ENCODE measurements at places on chromosomes 6 and 20.
A peak's percentile ranks its signal among the peaks of the same experiment; 100 is the strongest.

DNA sequence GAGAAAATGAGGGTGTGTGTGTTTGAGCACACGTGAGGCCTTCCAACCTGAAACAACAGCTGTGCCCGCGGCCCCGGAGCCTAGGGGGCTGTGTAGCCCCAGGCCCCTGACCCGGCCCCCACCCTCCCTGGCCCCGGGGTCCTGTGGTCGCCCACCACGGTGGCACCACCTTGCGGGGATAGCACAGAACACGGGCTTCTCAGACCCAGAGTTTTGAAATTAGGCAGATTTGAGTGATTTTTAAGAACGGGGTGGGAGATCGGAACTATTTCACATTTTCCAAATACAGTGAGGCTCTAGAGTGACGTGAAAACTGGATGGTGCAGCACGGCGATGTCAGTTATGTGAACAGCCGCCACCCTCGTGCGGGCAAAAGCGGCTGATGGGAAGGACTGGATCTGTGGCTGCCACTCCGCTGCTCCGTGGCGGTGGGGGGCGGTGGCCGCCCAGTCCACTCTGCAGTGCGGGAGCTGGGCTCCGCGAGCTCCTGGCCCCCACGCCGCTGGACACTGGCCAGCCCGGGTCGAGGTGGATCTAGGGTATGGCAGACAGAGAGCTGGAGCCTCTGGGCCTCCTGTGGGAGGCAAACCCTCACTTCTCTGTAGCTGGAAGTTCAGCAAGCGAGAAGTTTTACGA is 17.3 kb upstream of the BHLHE23 start:
- DNase-seq, result no peak

DNA sequence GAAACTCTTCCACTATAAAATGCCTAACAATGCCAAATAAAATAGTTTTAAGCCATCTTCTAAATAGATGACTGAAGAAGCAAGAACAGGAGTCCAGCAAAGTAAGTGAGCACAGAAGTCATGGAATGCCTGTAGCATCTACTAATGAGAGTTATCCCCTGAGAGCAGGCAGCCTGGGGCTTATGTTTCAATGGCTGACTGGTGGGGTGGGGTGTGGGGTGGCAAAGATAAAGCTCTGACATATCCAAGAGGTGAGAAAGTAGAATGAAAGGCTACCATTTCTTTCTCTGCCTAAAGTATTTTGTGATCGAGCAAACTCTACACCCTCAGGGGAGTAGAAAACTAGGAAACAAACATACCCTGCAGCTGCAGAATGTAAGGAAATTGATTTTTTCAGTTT is 348.8 kb downstream of the TFAP2B start:
- DNase-seq, result no peak

- no peak for DNase-seq
Observed at GRCh38 chr6:113149511-113149910, 707.6 kb upstream of the MARCKS start.

- DNase-seq, result no peak
Observed at GRCh38 chr20:10487142-10488136, 52.3 kb downstream of the SLX4IP start.

- no peak for DNase-seq
Observed at GRCh38 chr6:80282913-80283554, 176.6 kb downstream of the BCKDHB start.

- no peak for DNase-seq
Observed at GRCh38 chr20:46507760-46508407, 5.5 kb downstream of the ZNF334 start.

DNA sequence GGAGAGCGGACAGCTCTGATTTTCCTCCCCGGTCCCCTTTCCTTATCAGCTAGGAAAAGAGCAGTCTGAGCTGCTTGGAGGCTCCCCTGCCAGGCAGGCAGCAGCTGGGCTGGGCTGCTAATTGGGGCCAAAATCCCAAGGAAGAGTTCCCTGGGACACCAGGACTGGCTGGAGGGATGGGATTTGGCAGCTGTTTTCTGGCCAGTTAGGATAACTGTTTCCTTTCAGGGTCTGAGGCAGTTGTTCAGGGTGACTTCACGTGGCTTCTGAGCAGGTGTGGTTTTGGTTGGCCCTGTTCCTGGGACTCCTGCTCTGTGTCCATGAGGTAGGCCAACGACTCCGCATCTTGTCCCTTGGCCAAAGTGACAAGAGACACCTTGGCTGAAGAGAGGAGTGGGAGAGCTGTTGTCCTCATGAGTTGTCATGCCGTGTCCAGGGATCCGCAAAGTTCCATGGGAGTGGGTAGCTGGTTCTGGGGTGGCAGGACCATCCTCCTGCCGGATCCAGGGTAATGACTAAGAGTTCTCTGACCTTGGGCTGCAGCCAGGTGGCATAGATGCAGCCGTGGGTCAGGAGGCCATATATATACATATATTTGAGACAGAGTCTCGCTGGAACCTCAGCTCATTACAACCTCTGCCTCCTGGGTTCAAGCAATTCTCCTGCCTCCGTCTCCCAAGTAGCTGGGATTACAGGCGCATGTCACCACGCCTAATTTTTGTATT is 21.2 kb downstream of the MRPS18A start:
- DNase-seq, result no peak

DNA sequence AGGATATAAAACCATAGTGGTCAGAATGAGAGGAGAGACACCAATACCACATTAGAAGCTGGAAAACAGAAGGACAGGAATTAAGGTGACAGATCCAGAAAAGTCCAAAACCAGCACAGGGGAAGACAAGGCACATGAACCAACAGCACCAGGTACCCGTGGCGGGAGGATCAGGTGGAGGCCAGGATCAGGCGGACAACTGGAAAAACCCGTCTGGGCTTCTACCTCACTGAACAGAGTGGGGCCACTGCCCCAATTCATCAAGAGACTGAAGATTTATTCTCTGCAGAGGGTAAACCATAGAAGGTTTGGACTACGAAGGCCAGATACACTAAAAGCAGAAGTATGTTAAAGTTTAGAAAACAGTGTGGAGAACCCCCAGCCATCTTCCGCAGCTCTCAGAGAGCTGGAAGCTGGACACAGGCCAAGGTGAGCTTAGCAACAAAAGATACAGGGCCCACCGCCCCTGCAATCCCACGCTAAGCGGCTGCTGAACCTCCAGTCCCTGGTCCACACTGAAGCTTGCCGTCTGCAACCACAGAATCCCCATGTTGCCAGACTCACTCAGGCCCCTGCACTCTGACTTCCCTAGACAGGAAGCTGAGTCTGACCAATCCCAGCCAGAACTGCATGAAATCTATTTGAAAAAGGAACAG is 29.9 kb downstream of the ABHD12 start:
- DNase-seq, result no peak

DNA sequence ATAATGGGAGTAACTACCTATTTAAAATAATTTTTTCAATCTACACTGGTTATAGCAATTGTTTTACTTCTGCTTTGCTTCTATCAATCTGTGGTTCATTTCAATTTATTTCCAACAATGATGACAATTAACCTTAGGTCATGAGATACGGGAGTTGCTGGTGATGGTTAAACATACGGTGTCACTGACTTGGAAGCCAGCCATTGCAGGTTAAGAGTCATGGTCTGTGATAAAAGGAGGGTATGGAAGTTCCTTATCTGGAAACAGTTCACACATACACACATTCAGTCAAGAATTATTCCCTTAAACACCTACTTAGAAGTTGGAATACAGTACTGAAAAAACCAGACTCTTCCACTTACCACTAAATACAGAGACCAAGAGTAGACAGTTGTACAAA is 180.0 kb downstream of the KIF16B start:
- no peak for DNase-seq

- no peak for DNase-seq
Observed at GRCh38 chr6:74871757-74872156, 334.1 kb downstream of the COL12A1 start.

DNA sequence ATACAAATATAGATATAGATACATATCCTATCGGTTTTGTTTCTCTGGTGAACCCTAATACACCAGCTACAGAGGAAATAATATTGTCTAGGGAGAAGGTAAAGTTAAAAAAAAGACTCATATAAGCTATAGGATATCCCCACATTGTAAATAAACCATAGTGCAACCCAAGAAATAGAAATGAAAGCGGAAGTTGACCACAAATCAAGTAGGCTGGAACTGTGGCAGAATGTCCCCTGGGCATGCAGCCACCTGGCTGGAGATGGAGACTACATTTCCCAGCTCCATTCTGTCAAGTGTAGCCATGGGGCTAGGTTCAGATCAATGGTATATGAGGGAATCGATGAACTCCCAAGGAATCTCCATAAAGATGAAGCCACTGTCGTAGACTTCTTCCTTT is 70.1 kb upstream of the RPS6KA2 start:
- DNase-seq, result no peak

DNA sequence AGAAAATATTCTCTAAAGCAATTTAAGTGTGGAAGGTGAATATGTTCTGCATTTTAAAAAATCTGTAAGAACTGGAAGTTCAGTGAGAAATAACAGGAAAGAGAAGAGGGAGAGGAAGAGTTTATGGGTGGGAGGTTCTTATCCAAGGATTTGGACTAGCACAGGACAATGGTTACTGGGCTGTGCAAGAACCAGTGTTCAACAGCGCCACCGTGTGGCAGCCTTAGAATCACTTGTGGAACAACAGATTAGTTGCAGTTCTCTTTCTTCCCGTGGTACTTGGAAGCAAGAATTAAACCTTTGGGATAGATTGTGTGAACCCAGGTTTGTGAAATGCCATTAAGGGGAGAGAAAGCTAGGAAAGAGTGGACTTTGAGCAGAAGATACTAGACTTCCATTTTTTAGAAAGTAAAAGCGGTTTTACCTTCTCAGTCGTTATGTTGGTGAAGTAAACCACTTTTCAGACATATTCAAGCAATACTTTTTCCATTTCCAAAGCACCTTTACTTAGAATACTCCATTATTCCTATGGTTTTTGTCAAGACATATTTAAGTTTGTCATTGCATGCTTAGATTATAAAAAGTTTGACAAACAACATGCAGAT is 436.7 kb downstream of the RNF144B start:
- no peak for DNase-seq

DNA sequence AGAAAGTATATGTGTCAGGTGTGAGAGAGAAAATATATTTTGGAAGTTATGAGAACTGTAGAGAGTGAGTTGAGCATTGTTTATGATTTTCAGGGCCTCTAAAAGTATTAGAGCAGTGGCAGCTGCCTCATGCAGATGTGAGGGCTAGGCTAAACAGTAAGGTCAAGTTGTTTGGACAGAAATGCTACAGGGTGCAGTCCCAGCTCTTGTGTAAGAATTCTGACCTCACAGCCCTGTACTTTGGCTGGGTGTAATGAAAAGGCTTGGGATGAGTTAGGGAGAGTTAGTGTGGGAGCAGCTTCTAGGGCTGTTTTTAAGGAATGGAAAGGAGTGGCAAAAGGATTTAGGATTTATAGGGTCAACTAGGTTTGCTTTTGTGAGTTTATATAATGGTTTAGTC is 764.8 kb upstream of the ADGRB3 start:
- DNase-seq, result no peak

DNA sequence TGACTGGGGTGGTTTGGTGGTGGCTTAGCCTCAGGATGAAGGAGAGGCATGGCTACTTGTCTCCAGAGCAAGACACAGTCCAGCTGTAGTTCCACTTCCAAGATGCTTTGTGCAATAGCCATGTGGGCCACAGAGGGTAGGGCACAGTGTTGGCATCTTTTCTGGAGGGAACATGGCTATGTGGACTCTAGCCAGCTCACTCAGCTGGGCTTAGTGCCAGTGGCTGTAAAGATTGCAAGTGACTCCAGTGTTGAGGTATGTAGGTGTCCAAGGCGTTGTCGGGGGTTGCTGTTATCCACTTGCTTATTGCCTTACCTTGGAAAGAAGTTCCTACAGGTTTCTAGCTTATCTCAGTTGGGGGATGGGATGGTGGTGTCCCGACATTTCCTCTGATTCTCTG is 233.4 kb downstream of the CD109 start:
- DNase-seq, result no peak

DNA sequence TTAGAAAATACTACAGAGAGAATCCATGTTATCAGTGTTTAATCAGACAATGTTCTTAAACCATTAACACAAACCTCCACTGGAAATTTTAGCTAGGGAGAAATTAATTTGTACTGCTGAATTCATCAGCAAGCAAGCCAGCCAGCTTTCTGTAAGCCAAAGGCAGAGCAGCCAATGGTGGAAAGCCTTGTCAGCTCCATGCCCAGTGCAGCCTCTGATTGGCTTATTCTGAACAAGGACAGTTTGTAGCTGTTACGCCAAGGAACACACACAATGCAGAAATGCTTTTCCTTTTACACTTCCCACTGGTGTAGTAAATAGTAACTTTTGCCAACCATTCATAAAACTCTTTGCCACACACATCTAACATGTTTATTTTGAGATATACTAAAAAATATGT is 265.0 kb downstream of the TENT5A start:
- DNase-seq, result no peak

GRCh38 chr6:130018744-130019325 is 454 bp downstream of the L3MBTL3 start:
- DNase-seq, result peak; percentile 7

GRCh38 chr6:136038531-136038930 is 187.0 kb downstream of the PDE7B start:
- no peak for DNase-seq

DNA sequence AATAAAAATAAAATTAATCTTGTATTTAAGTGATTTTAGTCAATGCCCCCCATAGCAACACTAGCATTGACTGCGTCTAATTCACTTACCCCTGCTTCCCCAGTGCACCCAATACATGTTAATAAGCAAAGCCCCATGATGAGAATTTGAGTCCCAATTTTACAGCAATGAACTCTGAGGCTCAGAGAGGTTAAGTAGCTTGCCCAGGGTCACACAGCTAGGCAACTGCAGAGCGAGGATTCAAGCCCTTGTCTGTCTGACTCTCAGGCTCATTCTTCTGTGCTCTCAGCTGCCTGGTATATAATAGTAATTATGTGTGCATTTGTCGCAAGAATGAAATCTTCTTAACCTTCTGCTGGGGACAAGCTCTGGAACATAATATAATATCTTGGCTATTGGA is 8.5 kb downstream of the PABPC1L start:
- no peak for DNase-seq

DNA sequence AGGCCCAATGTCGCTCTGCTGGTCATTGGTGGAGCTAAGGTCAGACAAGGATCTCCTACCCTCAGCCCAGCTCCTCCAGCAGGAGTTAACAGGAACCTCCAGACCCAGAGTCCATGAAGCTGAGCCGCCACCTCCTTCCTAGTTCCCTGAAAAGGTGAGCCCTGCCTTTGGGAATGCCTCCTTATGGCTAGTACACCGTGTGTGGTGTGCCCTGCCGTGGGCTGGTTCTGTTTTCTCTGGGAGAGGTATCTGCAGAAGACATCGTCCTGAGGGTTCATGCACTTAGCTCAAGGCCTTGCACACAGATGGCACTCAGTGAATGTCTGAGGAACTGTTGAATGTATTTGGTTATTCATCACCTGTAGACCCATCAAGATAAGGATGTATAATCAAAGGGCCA is 15.3 kb downstream of the BANF2 start:
- DNase-seq, result no peak

DNA sequence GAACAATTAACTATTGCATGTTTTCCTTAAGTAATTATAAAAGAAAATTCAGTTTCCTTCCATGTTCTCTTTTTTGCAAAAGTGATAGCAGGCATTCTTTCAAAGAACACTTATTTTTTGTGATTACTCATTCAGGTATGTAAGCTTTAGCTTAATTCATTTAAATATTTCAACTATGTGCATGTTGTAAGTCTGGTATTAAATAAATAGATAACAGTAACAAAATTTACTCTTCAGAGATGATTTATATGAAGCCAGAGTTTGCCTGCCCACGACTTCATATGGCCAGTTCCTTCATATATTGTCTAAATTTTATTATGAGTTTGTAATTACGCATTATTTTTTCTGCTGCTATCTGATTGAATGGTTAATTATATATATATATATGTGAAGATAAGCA is 110.9 kb downstream of the ADGRG6 start:
- no peak for DNase-seq
